ENCODE measurements at places on chromosomes 4 and X.

DNA sequence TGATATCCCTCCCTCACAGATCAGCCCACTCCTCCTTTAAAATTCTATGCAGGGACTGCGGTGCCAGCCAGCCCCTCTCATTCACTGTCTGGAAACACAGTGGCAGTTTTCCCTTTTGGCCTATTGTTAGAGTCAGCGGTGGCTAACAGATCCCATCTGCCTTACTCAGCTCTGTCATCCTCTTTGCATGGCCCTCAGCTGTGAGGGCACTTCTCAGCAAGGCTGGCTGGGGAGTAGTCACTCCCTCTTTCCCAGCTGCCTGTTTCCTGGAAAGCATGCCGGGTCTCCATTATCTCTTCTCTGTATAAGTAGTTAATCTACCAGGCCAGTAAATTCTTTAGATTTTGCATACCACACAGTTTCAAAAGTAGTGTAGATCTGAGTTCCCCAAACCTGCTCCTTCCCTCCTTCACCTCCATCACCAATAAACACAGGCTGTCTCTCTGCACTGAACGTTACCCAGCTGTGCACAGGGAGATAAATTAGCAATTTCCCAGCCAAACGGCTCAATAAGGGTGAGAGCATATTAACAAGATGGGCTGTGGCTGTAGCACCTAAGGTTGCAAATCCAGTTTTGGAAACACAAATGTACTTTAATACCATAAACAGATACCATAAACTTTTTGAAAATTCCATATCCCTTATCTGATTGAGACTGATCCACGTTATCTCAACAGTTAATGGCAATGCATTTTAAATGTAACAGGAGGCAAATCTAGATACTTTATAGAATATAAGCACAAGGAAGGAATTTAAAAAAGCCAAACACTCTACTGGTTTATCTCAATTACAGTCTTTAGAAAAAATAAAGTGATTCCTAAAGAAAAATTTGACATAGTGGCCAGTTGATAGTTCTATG lies 229.3 kb downstream of the ANKRD50 start:
- no peak for DNase-seq

DNA sequence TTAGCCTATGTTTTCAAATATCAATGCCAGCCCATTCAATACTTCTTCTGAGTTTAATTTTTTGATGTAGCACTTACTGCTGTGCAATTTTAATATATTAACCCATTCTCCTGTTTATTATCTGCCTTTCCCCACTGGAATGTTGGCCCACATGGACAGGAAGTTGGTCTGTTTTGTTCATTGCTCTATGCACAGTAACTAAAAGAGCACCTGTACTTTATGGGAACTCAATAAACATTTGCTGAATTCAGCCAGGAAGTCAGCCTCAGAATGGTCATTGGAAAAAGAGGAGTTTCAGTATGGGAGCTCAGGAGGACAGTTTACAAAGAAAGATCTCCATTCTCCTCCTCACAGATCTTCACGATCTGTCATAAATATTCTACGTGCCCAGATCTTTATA lies 510.5 kb upstream of the AGA start:
- no peak for DNase-seq

DNA sequence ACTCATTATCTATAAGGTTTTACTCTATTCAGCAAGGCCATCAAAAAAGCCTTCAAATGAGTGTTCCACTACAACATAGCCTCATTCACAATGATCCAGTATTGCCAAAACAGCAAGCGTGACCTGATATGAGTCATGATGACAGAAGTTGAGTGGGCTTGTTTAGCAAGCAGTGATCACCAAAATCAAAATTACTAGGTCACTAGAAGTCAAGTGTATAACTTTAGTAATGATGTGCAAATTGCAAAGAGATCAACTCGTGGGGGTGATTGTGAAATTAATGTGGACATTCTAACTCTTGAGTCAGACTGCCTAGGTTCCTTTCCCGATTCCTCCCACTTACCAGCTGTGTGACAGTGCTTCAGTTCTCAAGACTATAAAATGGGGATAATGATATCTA lies 124.5 kb downstream of the CHM start:
- no peak for DNase-seq

DNA sequence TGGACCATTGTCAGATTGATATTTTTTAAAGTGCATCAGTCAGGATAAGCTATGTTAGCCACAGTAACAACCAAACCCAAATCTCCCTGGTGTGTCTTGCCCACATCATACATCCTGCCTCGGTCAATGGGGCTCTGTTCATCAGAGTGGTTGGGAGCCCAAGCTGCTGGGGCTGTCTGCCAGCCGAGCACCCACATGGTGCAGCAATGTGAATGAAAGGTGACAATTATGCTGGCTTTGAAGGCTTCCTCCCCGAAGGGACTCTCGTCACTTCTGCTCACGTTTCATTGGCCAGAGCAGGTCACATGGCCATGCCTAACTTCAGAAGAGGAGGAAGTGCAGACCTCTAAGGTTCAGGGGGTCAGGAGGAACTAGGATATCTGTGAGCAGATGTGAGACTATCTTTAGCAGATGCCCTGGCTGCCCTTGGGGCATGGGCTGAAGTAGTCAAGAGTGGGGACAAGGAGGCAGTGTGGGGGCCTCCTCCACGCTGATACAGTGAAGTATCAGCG lies 1.3 kb upstream of the JAKMIP1 start:
- DNase-seq = no peak

GRCh38 chrX:102849396-102849795 lies 87.7 kb upstream of the RAB40AL start:
- no peak for DNase-seq

DNA sequence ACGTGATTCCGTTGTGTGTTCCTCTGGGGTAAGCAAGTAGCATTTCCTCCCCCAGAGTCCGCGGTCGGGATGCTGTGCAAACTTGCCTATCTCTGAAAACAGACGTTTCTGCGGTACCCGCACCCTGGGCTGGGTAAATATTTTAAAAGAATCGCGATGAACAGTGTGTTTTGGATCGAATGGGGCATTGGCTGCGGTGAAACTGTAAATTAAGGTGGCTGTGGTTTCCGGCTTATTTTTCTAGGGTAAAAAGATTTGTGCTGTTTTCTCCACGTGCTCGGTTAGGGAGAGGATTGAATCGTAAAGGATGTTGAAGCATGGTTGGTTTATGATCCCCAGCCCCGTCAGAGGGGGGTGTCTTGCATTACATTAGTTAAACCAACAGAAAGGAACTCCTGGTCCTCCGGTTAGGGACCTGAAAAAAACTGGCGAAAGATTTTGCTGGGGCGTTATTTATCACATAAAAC lies 1.2 kb downstream of the HHIP start:
- no peak for DNase-seq

- no peak for DNase-seq
Observed at GRCh38 chr4:37537484-37537883, 148.7 kb downstream of the RELL1 start.

- no peak for DNase-seq
Observed at GRCh38 chrX:119880076-119880475, 8.4 kb downstream of the NDUFA1 start.

- no peak for DNase-seq
Observed at GRCh38 chr4:8728536-8729407, 136.2 kb downstream of the CPZ start.

- no peak for DNase-seq
Observed at GRCh38 chr4:128571747-128572146, 237.8 kb upstream of the JADE1 start.

DNA sequence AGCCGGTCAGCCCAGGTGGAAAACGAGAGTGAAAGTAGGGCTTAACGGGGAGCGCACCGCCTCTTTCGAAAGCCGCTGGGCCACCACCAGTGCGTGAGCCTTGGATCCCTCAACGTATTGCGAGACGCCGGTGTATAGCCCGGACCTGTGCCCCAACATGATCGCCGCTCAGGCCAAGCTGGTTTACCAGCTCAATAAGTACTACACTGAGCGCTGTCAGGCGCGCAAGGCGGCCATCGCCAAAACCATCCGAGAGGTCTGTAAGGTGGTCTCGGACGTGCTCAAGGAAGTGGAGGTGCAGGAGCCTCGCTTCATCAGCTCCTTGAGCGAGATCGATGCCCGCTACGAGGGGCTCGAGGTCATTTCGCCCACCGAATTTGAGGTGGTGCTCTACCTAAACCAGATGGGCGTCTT lies 929 bp downstream of the MAB21L2 start:
- no peak for DNase-seq

- DNase-seq = no peak
Observed at GRCh38 chr4:188032583-188032982, 37.0 kb downstream of the ZFP42 start.

GRCh38 chrX:71095033-71095432 lies 618 bp upstream of the FOXO4 start:
- no peak for DNase-seq

- no peak for DNase-seq
Observed at GRCh38 chrX:129714581-129714980, 24.2 kb upstream of the XPNPEP2 start.

- no peak for DNase-seq
Observed at GRCh38 chr4:89576246-89576645, 260.7 kb downstream of the SNCA start.

DNA sequence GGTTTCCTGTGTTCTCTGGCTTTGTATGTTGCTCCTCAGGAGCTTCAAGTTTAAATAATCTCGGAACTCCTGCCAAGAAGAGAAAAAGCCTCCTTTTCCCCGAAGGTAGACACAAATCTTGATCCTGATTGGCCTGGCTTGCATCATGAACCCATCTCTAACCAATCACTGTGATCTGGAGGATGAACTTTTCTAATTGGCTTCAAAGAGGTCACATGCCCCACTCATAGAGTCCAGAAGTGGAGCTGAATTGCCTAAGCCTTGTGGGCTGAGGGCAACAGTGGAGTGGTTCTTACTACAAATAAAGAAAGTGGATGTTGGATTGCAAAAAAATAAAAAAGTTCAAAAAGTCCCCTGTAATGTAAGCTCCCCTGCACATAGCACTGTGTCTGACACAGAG lies 245.9 kb downstream of the MID1IP1 start:
- no peak for DNase-seq

- no peak for DNase-seq
Observed at GRCh38 chrX:146160443-146161203, 343.0 kb downstream of the SLITRK2 start.

- DNase-seq = no peak
Observed at GRCh38 chr4:168240821-168241220, 77.7 kb downstream of the DDX60 start.

- no peak for DNase-seq
Observed at GRCh38 chr4:122787940-122788339, 38.7 kb upstream of the FGF2 start.

- no peak for DNase-seq
Observed at GRCh38 chr4:175970724-175971123, 94.9 kb upstream of the WDR17 start.

- no peak for DNase-seq
Observed at GRCh38 chrX:124476562-124476961, 130.2 kb downstream of the SH2D1A start.

GRCh38 chr4:71474731-71475130 lies 135.9 kb downstream of the SLC4A4 start:
- no peak for DNase-seq

DNA sequence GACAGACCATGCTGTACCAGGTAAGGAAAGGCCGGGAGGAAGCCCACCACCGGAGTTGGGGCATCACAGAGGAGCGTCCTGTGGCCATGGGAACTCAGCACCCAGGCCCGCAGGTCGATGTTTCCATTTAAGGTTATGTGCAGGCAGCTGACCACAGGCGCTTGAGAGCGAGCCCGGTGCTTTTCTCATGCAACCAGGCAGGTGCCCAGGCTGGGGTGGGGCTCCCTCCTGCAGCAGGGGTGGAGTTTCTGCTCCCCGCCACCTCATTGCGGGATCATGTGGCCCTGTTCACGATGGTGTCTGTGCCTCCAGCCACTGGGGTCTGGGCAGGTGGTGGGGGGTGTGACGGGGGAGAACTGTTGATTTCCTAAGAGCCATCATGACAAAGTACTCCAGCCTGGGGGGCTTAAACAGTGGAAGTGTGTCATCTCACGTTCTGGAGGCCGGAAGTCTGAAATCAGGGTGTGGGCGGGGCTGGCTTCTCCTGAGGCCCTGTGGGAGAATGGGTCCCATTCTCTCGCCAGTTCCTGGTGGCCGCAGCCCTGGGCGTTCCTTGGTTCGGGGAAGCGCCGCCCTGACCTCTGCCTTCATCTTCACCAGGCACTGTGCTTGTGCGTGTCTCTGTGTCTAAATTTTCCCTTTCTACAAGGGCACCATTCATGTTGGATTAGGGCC lies 60.9 kb downstream of the CPZ start:
- DNase-seq = no peak

DNA sequence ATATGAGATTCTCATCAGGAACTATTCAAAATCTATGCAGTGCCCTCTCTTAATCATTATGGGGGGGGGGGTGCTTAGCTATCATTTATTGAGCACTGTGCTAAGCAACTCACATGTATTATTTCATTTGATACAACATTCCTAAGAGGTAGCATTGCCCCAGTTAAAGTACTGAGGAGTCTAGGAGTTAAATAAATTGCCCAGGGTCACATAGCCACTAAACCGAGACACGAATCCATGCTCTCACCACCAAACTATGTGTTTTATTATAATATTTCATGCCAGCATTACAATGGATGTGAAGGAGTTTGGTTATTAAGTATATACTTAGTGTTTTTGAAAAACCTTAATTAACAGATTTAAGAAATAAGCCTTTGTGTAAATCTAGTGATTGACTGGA lies 131.4 kb downstream of the CBR4 start:
- no peak for DNase-seq

DNA sequence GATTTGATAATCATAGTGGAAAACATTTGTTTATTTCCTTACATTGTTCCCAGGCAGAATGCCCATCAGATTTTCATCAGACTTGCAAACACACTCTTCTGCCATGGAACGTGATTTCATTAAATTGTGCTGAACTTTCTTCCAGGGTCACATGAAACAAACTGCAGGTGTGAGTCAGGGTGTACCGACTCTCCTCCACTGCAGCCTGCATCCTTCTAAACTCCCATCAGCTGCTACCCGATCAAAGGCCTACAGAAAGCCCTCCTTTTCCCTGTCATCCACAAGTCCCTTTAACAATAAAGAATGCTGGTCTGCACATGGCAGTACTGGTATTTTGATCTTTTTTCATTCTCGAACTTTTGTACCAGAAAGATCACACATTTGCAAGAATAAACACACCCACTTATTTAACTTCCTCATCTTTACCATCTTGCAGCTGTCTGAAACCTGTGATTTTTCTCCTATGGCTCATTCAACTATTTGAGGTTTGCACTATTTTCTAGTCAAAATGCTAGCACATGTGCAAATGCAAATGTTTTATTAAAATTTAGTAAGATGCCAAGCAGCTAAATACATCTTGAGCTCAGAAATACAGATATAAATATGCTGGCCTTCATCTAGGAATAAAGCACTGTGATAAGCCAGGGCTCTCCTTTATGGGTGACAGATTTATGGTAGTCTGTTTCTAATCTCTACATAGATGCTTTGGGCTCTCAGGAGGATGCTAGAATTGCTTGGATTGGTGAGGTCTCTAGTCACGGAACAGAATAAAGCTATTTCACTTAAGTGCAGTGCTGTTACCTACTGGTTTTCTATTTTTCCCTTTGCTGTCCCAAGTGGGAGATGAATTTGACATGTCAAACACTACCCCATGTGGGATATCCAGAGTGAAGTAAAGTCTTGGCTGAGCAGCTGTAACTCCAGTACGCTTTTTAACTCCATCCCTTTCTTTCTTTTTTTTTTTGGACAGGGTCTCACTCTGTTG lies 25.8 kb upstream of the ARHGAP24 start:
- no peak for DNase-seq

Measured in stimulated activated CD8-positive, alpha-beta memory T cell treated with anti-CD3 and anti-CD28 coated beads, Interleukin-4, amount 100 ng/mL, for 24 hours (primary cell).